Inflammatory macrophage treated with lipopolysaccharide for 4 hours (primary cell): ENCODE measurements at places on chromosomes 7 and 10.
A peak's percentile ranks its signal among the peaks of the same experiment; 100 is the strongest.

DNA sequence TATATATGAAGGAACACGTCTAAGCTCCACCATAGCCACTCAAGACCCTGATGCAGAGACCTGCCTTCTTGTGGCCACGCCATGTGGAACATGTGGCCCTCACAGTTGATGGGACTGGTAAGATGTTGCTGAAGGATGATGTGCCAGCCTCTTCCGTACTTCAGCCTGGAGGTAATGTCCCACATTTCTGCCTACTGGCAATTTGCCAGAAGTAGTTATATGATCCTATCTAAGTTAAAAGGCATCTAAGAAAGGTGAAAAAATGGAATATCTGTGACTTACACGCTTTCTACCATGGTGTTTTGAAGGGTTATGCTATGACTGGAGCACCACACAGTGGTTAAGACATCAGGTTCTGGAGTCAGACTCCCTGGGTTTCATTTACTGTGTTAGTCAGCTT lies 948.7 kb upstream of the GHITM start:
- no peak for DNase-seq

- DNase-seq = peak; percentile 93
Observed at GRCh38 chr10:48505394-48506112, 99.3 kb downstream of the ARHGAP22 start.

- no peak for DNase-seq
Observed at GRCh38 chr10:22853906-22854447, 73.9 kb upstream of the ARMC3 start.

- DNase-seq = no peak
Observed at GRCh38 chr7:25067726-25068501, 57.1 kb downstream of the CYCS start.

GRCh38 chr7:70383066-70383782 lies 748.7 kb upstream of the GALNT17 start:
- DNase-seq = no peak

DNA sequence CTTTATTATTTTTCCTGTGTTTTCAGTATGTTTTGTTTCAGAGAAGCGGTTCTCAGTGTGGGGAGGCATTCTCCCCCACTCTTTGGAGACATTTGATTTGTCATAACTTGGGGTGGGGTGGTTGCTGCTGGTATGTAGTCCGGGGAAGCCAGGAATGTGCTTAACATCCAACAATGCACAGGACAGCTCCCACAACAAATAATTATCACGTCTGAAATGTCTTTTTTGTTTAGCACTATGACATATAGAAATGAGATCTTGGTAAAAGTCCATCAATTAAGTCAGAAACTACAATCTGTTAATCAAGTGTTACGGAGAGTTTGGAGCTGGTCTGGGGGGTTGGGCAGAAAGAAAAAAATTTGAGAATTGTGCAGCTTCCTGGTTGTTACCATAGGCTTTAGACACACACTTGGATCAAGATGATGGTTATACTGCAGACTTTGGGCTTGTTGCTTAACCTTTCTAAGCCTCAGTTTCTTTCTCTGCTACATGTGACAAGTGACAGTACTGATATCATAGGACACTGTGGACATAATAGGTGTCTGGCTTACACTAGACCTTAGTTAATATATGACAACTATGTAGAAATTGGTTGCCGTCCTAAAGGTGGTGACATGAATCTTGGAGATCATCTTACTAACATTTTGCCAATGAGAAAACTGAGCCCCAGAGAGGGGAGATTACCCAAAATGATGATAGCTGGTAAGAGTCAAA lies 113.7 kb downstream of the LRMDA start:
- no peak for DNase-seq
